ENCODE measurements at places on chromosomes 5 and 9.

DNA sequence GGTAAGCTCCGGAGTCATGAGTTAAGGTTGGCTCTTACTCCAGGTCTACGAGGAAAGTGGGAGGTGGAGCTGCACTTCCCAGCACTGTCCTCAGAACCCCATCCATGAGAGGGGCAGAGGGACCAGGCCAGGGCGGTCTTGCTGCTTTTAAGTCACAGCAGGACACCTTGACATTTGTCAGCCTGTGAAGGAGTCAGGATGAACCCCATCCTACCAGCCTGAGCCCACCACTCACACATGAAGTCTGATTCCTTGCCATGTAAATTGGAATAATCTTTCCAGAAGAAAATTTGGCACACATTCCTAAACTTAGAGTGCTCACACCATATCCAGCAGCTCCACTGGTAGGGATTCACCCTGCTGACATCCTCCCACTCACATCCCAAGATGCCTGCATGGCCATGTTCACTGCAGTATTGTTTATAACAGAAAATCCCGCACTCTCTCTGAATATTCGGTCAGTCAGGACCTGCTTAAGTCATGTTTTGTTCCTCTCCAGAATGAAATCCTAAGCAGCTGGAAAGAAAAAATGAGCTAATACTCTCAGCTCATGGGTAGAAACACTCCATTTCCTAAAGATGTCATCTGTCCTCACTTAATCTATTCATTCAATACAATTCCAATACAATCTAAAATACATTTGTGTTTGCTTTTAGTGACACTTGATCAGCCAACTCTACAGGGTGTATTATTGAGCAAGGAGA, 79.3 kb upstream of the COL5A1 start:
- no peak for DNase-seq

DNA sequence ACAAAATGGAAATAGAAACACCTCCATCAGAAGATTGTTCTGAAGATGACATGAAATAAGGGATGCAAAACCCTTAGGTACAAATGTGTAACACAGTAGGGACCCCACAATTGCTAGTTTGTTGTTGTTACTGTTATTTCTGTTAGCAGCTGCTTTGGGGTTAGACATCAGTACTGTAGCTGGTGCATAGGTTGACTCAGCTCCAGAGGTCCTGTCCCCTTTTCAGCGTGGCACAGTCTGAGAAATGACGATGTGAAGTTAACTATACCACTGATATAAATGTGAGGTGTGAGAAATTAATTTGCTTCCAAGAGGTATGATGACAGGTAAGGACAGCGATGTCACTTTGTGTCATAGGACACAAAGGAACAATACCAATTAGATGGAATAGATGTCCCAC, 384.6 kb upstream of the KLF4 start:
- no peak for DNase-seq

DNA sequence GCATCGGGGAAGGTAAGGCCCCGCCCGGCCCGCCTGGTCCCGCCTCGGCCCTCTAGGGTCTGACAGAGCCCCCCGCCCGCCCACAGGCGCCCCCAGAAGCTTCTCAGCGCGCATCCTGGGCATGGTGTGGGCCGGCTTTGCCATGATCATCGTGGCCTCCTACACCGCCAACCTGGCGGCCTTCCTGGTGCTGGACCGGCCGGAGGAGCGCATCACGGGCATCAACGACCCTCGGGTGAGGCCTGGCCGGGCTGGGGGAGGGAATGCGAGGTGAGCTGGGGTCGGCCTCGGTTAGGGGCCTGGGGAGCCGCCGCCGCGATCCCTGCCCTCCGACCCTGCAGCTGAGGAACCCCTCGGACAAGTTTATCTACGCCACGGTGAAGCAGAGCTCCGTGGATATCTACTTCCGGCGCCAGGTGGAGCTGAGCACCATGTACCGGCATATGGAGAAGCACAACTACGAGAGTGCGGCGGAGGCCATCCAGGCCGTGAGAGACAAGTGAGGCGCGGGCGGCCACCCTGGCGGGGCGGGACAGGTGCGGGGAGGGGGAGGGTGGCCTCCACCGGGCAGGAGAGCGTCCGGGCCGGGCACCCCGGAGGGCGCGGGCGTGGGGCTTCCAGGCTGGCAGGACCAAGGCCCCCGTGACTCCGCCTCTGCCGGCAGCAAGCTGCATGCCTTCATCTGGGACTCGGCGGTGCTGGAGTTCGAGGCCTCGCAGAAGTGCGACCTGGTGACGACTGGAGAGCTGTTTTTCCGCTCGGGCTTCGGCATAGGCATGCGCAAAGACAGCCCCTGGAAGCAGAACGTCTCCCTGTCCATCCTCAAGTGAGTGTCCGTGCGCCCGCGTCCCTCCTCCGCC, 7.1 kb downstream of the LRRC26 start:
- DNase-seq, result no peak

DNA sequence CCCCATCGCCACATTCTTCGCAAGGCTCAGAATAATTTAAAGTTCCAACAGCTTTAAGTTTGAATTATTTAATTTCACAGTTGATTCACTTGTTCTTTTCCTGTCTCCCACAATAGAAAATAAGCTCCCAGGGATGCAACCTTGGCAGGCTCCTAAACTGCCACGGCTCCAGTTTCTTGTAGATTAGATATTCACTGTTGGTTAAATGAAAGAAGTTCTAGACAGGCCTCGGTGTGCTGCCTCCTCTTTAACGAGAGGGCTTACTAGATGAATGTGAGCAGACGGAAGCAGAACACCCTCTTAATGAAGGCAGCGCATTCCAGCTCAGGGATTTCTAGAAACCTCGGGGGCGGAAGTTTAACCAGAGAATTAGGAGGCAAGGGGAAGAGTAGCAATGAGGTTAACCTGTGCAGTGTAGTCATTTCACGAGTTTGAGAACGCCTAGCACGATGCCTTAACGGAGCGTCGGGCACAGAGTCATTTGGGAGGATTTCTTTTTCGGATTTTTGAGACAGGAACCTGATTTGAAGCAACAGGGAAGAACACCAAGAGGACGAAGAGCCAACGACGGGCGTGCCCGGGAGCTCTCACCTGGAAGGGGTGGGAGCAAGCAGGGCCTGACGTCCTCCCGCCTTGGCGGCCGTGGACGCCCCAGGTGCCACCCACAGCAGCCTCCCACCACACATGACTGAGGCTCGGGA, 637 bp upstream of the SMC5 start:
- DNase-seq, result no peak

GRCh38 chr9:137583957-137584356, 5.2 kb upstream of the DPH7 start:
- no peak for DNase-seq

- DNase-seq, result no peak
Measured at GRCh38 chr9:91942201-91942600, 7.8 kb downstream of the ROR2 start.

GRCh38 chr9:37986771-37987258, 82.2 kb downstream of the SHB start:
- no peak for DNase-seq

DNA sequence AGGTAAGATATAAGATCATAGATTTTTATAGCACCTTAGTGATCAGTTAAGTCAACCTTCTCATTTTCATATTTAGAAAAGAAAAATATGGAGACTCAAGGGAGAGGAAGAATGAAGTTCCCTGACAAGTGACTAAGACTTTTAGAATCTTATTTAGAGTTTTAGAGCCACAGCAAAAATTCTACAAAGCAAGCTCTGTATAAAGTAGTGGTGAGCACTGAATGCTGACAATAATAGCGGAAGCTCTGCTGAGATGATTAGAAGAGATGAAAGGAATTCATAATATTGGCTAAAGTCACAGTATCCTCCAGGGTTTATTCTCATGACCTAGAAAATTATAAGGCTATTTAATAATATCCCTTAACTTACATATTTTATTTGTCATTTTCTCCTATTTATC, 316.0 kb downstream of the PDE4D start:
- DNase-seq, result no peak

- DNase-seq, result peak; percentile 45
Measured at GRCh38 chr5:75049456-75050351, 2.7 kb downstream of the GCNT4 start.

DNA sequence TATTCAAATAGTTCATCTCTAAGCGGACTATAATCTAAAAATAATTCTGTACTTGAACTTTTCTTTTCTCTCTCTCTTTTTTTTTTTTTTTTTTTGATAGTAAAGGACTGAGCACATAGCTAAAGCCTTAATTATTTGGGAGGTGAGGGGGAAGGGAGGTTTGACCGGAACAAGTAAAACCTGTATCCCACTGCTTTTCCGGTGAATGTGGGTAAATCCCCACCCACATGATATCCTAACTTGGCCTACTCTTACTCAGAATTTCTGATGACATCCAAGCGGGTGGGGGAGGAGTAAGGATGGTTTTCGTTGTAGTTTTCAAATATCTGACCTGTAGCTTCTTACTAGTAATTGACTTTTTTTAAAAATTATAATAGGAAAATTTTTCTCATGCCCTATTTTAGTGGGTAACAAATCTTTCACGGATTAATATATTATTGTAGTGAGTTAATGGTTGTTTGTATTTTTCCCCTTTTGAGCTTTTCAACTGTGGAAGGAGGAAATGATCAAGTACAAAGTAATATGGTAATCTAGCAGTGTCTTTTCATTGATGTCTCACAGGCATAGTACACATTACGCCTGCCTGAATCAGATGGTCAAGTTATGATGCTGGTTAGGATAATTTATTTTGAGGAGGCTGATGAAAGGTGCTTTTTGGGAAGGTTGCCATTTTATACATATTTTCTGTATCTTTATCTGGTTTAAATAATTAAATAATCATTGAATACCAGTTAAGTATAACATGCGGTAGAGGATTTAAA, 2.2 kb upstream of the ELL2 start:
- no peak for DNase-seq

- no peak for DNase-seq
Measured at GRCh38 chr5:139828207-139828895, 32.7 kb downstream of the PSD2 start.

GRCh38 chr9:84756171-84756570, 86.6 kb downstream of the NTRK2 start:
- no peak for DNase-seq

GRCh38 chr9:107218829-107219485, 64.1 kb upstream of the RAD23B start:
- no peak for DNase-seq

DNA sequence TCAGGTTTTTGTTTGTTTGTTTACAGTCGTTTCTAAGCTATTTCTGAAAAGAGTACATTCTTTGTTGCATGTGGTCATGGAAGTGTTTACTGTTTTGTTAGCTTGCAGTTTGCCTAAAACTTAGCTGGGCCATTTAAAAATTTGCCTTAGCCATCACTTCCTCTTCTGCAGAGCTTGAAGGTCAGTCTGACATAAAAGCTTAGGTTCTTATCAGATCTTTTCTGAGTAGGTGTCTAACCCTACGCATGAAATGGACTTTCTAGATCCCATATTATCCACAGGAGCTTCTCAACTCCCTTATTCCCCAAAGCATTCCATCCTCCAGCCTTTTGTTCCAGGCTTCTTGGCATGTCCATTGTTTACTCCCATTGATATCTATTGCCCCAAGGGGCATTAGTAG, 90.3 kb downstream of the AP3B1 start:
- DNase-seq, result no peak

GRCh38 chr9:6907772-6908381, 150.1 kb downstream of the KDM4C start:
- DNase-seq, result no peak

DNA sequence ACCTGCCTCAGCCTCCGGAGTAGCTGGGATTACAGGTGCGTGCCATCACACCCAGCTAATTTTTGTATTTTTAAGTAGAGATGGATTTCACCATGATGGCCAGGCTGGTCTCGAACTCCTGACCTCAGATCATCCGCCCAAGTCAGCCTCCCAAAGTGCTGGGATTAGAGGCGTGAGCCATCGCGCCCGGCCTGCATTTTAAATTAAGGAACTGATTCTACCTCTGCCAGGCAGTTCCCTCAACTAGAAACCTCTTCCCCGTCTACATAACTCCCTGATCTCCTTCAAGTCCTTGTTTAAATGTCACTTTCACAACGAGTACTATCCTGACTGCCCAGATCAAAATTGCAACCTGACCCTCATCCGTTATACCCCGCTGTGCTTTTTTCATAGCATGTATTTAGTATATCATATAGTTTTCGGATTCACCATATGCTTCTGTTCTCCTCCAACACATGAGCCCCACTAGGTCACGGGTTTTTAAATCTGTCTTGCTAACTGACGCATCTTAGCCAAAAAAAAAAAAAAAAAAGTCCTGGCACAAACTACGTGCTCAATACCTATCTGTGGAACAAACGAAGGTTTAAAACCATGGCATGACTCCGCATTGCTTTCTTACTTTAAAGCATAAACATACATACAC, 858 bp upstream of the SOWAHA start:
- DNase-seq, result no peak

DNA sequence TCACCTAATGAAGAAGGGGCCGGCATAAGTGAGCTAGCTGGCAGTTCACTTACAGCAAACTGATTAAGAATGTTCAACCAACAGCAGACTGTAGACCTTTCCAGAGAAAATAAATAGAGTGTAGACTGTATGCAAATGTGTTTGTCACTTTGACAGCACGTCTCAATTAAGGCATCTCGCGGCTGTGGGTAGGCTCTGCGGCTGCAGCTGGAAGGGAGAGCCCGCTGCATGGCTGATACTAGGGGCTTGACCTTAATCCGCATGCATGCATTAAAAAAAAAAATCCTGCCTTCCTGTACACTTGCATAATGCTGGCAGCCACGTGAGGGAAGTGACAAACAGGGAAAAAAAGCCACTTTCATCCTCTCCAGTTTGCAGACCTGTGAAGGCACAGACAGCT, 82.3 kb downstream of the CRB2 start:
- no peak for DNase-seq

DNA sequence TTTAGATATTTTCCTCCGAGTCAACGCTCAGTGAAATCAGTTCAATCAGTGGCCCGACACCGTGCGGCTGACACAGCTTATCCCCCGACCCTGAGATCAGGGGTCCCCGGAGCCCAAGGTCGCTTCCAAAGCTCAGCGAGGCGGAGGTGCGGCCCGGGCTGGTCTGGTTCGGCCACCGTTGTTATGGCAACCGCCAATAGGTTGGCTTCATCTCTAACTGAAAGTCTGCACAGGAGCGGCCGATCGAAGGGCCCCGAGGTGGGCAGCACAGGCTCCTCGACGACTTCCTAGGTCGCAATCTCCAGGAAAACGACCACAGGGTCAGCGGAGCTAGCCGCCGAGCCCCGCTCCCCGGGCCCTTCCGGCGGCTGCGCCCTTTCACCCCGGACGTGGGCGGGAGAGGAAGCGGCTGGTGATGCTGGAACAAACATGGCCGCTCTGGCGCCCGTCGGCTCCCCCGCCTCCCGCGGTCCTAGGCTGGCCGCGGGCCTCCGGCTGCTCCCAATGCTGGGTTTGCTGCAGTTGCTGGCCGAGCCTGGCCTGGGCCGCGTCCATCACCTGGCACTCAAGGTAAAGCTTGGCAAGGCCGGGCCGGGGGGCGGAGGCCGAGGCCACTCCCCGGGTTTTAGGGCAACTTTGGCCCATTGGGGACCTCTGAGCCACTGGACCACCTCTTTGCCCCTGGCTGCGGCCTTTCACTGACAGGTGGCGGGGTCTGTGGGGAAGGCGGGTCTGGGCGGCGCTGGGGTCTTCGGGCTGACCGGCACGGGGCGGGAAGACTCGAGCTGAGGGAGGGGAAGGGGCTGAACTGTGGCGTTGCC, at the start of gene GPR107:
GPR107 (plus strand) TSS at position 403 of the 821 bp plus-strand sequence; CDS start at position 430, 27 bp downstream.
- peak; percentile 83 for DNase-seq

- no peak for DNase-seq
Measured at GRCh38 chr5:28967848-28968247, 1929.5 kb upstream of the CDH9 start.

All from HTR-8/SVneo (cell line).